ENCODE measurements at places on chromosomes 7 and 10.

GRCh38 chr10:37275216-37275777 is 149.9 kb downstream of the ANKRD30A start:
- no peak for DNase-seq

DNA sequence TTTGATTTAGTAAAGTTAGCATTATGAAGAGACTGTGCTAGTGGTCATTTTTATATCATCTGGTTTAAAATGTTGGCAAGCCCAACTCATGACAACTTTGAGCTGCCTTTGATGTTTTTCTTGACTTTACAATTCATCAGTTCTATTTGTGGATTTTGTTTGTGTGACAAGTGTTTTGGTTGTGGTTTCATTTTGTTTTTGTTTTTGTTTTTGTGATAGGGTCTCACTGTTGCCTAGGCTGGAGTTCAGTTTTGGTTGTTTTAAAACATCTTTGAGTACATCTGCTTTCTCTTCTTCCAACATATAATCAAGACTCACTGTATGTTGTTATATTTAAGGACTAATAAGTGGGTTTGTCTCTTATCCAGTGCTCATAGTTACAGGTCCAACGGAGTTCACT is 17.6 kb upstream of the SFR1 start:
- no peak for DNase-seq

DNA sequence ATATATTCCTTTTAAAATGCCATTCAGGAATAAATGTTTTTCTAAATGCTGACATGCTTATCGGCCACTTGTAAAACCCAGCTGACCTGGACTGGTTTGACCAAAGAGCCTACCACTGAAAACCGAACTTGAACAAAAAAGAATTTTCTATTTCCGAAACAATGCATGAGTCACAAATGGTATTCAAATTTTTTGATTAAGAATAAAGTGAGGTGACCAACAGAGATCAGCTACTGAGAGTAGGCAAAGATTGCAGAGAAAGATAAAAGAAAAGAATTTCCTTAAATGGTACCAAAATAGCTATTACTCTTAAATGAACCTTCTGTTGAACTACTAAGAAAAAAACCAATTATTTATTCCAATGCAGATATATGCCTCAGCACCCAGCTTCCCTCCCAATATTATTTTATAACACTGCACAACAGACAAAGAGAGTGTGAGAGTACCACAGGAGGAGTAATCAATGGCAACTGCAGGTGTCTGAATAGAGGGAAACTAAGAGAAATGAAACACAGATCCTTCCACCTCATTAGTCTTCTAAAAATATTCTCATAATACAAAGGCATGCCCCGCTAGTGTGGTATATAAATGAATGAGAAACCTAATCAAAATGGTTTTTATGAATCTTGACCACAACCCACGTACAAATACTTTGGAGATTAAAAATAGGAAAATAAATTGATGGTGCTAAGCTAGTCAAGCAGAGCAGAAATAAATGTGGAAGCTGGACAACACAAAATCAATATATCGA is 20.1 kb downstream of the OSBPL3 start:
- no peak for DNase-seq

- no peak for DNase-seq
Measured at GRCh38 chr7:158602905-158603772, 15.5 kb upstream of the PTPRN2 start.

- no peak for DNase-seq
Measured at GRCh38 chr7:93949423-93949822, 27.9 kb downstream of the GNG11 start.

DNA sequence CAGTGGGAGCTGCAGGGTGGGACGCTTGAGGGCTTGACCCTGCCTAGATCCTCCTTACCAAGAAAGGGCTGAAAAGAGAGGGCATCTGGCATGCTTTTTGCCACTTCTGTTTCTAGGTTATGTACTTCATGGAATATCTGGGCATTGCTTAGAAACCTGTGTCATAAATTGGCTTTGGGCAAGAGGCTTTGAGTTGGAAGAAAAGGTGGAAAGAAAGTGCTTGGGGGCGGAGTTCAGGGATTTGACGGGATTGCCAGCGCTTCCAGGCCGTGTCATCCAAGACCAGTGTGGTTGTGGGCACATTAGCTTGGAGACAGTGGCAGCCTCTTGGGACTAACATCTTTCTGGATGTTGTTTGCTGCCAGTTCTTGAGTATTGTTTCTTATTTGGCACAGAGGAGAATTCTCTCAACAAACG is 825 bp downstream of the ZNF862 start:
- DNase-seq, result no peak

- DNase-seq, result no peak
Measured at GRCh38 chr10:34101001-34101400, 714.1 kb downstream of the PARD3 start.

- DNase-seq, result no peak
Measured at GRCh38 chr7:130379921-130380860, at the start of gene CPA1. TSS of gene CPA1 (plus strand) at chr7:130380494. CDS start at chr7:130380521, 27 bp downstream.

- DNase-seq, result no peak
Measured at GRCh38 chr10:90407131-90407530, 450.7 kb downstream of the HTR7 start.

DNA sequence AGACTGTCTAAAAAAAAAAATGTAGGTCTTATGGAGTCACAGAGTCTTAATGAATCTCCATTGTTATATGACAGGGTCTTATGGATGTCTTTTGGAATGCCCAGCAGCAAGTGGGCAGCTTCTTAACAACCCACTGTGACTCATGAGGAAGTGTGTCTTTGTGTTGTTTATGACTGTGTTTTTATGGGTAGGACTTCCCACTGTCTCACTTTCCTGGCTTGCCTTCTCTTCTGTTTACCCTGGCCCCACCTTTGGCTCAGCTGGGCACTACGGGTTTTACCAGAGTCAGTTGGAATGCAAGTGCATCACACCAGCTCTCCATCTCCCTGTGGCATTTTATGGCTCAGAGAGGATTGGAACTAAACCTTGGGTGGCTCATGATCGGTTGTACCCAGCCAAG is 580.5 kb downstream of the AUTS2 start:
- DNase-seq, result no peak

GRCh38 chr10:86451604-86451960 is 70.0 kb downstream of the WAPL start:
- DNase-seq, result no peak

DNA sequence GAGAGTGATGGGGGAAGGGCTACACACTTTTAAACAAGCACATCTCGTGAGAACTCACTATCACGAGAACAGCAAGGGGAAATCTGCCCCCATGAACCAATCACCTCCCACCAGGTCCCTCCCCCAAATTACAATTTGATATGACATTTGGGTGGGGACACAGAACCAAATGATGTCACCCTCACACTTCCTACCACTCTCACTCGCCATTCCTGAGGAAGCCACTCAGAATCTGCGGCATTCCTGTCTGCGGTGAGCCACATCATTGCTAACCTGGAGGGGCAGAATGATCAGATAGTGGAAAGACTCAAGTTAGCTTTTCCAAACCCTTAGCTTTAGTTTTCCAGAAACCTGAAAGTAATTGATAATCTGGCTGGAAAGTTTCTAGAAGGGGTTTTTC is 66.9 kb downstream of the MYO3A start:
- DNase-seq, result no peak

All from activated CD8-positive, alpha-beta memory T cell treated with anti-CD3 and anti-CD28 coated beads for 1 hour (primary cell).